ENCODE measurements at places on chromosomes 3 and 15. TPM values are rescaled to one million over a fixed set of nuclear protein-coding genes. Genes with fewer than 3 reads are reported as not detected.

DNA sequence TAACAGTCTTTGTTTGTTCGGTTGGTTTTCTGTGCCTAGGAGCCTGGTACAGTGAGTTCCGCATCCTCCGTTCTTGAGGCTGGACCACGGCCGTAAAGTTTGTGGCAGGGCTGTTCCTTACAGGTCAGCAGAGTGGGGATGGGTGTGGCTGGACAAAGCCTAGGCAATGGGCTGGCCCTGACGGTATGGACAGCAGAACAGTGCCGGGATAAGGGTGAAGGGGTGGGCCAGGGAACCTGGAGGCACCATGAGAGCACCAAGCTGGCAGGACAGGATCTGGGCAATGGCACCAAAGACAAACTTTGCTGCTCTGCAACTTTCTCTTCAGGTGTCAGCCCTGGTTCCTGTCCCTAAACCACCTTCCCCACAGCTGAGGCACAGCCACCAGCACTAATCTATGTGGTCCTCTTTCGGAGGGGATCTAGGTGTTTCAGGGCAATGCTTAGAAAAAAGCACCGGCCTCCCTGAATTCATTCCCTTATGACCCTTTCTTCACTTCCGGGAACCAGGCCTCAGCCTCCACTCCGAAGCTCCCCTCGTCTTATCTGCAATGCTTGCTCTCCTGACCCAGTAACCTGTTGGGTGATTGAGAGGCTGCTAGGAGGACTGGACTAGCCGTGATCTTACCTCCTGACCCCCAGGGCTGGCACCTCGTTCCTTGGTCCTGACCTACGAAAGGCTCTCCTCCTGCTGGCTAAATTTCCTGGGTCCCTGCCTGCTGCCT, 54.4 kb downstream of the KLHL6 start:
- H3K27ac ChIP-seq = no peak overlapping the region
- no peaks in the 10 kb centered on the region for H3K4me1 ChIP-seq
- H3K4me3 ChIP-seq = no peak overlapping the region
- H3K36me3 ChIP-seq = no peaks in the 10 kb centered on the region
- H3K27me3 ChIP-seq = peaks cover 23% of the 10 kb centered on the region

Gene SI
- total RNA-seq = not detected

GRCh38 chr15:67828278-67828968, 3.1 kb downstream of the SKOR1 start:
- H3K4me3 ChIP-seq = no peak overlapping the region
- peaks cover 3% of the 10 kb centered on the region for H3K4me1 ChIP-seq
- peaks cover 95% of the 10 kb centered on the region for H3K27me3 ChIP-seq
- no peak for DNase-seq
- no peaks in the 10 kb centered on the region for H3K36me3 ChIP-seq

Gene AGTR1
- total RNA-seq = 3.3 TPM

- no peak for DNase-seq
- H3K4me1 ChIP-seq = no peaks in the 10 kb centered on the region
- no peaks in the 10 kb centered on the region for H3K27me3 ChIP-seq
- H3K4me3 ChIP-seq = no peak overlapping the region
- no peak overlapping the region for H3K27ac ChIP-seq
Observed at GRCh38 chr3:110969229-110970211, 102.1 kb upstream of the NECTIN3 start.

Gene EPHA3
- 0.18 TPM for total RNA-seq

GRCh38 chr3:152930516-152930915, 95.6 kb downstream of the P2RY1 start:
- H3K4me3 ChIP-seq = no peak overlapping the region
- H3K36me3 ChIP-seq = no peaks in the 10 kb centered on the region
- H3K4me1 ChIP-seq = no peaks in the 10 kb centered on the region
- no peaks in the 10 kb centered on the region for H3K27me3 ChIP-seq
- DNase-seq = no peak
- no peak overlapping the region for H3K27ac ChIP-seq

- no peak for DNase-seq
- no peaks in the 10 kb centered on the region for H3K36me3 ChIP-seq
- no peaks in the 10 kb centered on the region for H3K27me3 ChIP-seq
- no peak overlapping the region for H3K27ac ChIP-seq
Observed at GRCh38 chr15:93954985-93955571, 276.3 kb upstream of the MCTP2 start.

DNA sequence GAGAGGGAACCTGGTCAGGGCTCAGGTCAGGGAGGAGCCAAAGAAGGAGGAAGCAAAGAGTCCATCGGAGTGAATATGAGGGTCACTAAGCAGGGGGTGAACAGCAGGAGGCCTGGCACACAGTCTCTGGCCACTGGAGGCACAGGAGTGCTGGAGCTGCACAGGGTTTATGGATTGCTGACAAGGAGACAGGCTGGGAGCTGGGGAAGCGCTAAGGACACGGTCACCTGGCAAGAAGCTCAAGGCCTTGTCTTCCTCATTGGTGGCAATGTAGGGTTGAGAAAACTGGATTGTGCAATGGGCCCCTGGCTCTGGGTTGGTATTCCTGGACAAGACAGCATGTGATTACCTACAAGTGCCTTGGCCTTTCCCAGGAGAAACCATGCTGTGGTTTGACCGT, 5.8 kb upstream of the CAMP start:
- H3K36me3 ChIP-seq = no peaks in the 10 kb centered on the region
- no peak for DNase-seq
- no peak overlapping the region for H3K4me3 ChIP-seq
- H3K4me1 ChIP-seq = peaks cover 2% of the 10 kb centered on the region
- no peak overlapping the region for H3K27ac ChIP-seq
- H3K27me3 ChIP-seq = peaks cover 47% of the 10 kb centered on the region

DNA sequence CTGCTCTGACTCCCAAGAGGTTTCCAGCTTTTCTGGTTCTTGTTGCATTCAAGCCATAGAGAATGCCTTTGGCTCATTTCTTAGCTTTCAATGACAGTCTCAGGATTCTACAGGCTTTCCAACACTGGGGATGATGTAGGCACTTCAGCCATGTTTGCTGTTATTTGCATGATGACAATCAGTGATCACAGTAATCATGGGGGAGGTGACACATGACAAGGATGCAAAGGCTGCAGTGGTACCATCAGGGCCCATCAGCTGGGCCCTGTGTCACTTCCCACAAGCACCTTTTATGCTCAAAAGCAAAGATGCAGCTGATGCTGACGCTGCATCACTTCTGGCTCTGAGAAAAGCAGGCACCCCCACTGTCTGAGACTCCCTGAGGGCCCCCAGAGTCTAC, 18.6 kb downstream of the EPHB1 start:
- no peak overlapping the region for H3K27ac ChIP-seq
- H3K4me3 ChIP-seq = no peak overlapping the region
- no peaks in the 10 kb centered on the region for H3K4me1 ChIP-seq
- no peaks in the 10 kb centered on the region for H3K36me3 ChIP-seq
- H3K27me3 ChIP-seq = no peaks in the 10 kb centered on the region

Gene CEP97
- 21.9 TPM for total RNA-seq

GRCh38 chr15:51620641-51621040, 1.9 kb downstream of the DMXL2 start:
- H3K4me1 ChIP-seq = peaks cover 3% of the 10 kb centered on the region
- DNase-seq = no peak
- H3K36me3 ChIP-seq = no peaks in the 10 kb centered on the region
- H3K27me3 ChIP-seq = peaks cover 2% of the 10 kb centered on the region
- no peak overlapping the region for H3K27ac ChIP-seq
- H3K4me3 ChIP-seq = no peak overlapping the region

DNA sequence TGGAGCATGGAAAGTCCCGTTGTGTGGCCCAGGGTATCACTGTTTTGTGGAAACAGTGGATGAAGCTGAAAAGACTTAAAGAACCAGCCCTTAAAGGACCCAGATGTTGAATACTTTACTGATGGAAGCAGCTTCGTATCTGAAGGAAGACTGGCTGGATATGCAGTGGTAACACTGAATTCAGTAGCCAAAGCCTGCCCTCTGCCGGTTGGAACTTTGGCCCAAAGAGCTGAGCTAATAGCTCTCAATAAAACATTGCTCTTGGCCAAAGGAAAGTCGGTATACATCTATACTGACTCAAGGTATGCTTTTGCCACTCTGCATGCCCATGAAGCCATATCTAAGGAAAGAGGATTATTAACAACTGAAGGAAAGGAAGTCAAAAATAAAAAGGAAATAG, 885.4 kb downstream of the PDCD6IP start:
- H3K27me3 ChIP-seq = no peaks in the 10 kb centered on the region
- H3K27ac ChIP-seq = no peak overlapping the region
- H3K4me3 ChIP-seq = no peak overlapping the region
- peak; percentile 11 for DNase-seq

DNA sequence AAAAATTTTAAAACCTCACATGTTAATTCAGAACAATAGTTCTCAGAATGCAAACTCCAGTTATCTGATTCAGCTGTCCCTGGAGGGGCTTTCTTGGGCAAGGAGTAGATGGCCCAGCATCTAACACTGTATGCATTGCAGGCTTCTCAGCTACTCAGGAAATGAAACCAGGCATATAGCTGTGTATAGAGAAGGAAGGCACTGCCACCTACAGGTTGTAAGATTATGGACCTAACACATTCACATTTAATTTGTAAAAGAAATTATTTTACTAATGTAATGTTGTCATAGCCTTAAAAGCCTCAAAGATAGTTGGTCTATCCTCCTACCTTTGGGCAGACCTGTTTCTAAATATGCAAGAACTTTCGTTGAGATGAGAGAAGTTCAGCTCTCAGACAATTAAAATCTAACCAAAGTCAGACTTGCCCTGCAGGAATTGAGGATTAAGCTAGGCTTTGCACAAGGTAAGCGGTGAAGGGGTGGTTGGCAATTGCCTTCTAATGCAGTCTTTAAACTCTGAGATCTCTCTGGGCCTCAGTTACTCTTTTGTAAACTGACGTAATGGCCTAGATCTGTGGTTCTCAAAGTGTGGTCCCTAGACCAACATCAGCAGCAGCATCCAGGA, 132.8 kb upstream of the SLC24A5 start:
- no peaks in the 10 kb centered on the region for H3K27me3 ChIP-seq
- no peaks in the 10 kb centered on the region for H3K36me3 ChIP-seq
- peak; percentile 70 for DNase-seq

- peak; percentile 75 for DNase-seq
- H3K27me3 ChIP-seq = no peaks in the 10 kb centered on the region
Observed at GRCh38 chr3:147191795-147192385, 214.5 kb downstream of the ZIC4 start.

Gene NMD3
- 95.0 TPM for total RNA-seq

Gene APPL1
- total RNA-seq = 46.2 TPM

Gene ITGA11
- 2.5 TPM for total RNA-seq

Gene AZI2
- 63.6 TPM for total RNA-seq

Gene GOLGA6D
- not detected for total RNA-seq

GRCh38 chr3:178504128-178504527, 32.1 kb upstream of the KCNMB2 start:
- no peaks in the 10 kb centered on the region for H3K27me3 ChIP-seq
- no peak overlapping the region for H3K4me3 ChIP-seq
- H3K36me3 ChIP-seq = no peaks in the 10 kb centered on the region
- no peak for DNase-seq
- no peaks in the 10 kb centered on the region for H3K4me1 ChIP-seq

All from IMR-90 (cell line).